ENCODE measurements at places on chromosomes 3 and 15. TPM values are rescaled to one million over a fixed set of nuclear protein-coding genes. Genes with fewer than 3 reads are reported as not detected.

HHLA2 gene
- total RNA-seq, result not detected

CYP8B1 gene
- 0.04 TPM for total RNA-seq

LHFPL4 gene
- total RNA-seq, result not detected

WDR93 gene
- total RNA-seq, result not detected

GOLGA6A gene
- total RNA-seq, result not detected

LCTL gene
- total RNA-seq, result not detected

LDHAL6B gene
- not detected for total RNA-seq

PARP6 gene
- total RNA-seq, result 42.9 TPM

CLSTN2 gene
- 0.02 TPM for total RNA-seq

HDC gene
- total RNA-seq, result 1.1 TPM

CCDC174 gene
- 19.8 TPM for total RNA-seq

TMCO5A gene
- total RNA-seq, result not detected

AGTR1 gene
- 0.07 TPM for total RNA-seq

COL7A1 gene
- 0.49 TPM for total RNA-seq

EFCC1 gene
- total RNA-seq, result 0.07 TPM

ADGRG7 gene
- total RNA-seq, result not detected

LRRC31 gene
- not detected for total RNA-seq

KNSTRN gene
- 65.7 TPM for total RNA-seq

TLR9 gene
- total RNA-seq, result not detected

PLSCR2 gene
- total RNA-seq, result 0.40 TPM

DNAH12 gene
- not detected for total RNA-seq

ZIC1 gene
- total RNA-seq, result 0.42 TPM

TIMP4 gene
- total RNA-seq, result not detected

TM4SF1 gene
- 0.44 TPM for total RNA-seq

TTC23 gene
- total RNA-seq, result 3.5 TPM

KCNMB2 gene
- total RNA-seq, result not detected

SCN11A gene
- not detected for total RNA-seq

LYZL4 gene
- total RNA-seq, result not detected

TRIM42 gene
- not detected for total RNA-seq

MUSTN1 gene
- 0.78 TPM for total RNA-seq

BCL2A1 gene
- total RNA-seq, result not detected

CCR9 gene
- total RNA-seq, result not detected

SH2D7 gene
- not detected for total RNA-seq

STRA6 gene
- total RNA-seq, result 0.38 TPM

RBM5 gene
- 58.4 TPM for total RNA-seq

ZNF80 gene
- not detected for total RNA-seq

C15orf62 gene
- total RNA-seq, result 0.45 TPM

RAB6B gene
- 11.4 TPM for total RNA-seq

CCDC191 gene
- 0.11 TPM for total RNA-seq

UBE3A gene
- 103 TPM for total RNA-seq

CNTN3 gene
- not detected for total RNA-seq

PLCL2 gene
- total RNA-seq, result 0.18 TPM

SAMMSON gene
- total RNA-seq, result 1.3 TPM

PCSK6 gene
- total RNA-seq, result 17.6 TPM

GADL1 gene
- total RNA-seq, result not detected

ARNT2 gene
- total RNA-seq, result not detected
